HTR-8/SVneo (cell line): ENCODE measurements at places on chromosomes 3 and 15.

DNA sequence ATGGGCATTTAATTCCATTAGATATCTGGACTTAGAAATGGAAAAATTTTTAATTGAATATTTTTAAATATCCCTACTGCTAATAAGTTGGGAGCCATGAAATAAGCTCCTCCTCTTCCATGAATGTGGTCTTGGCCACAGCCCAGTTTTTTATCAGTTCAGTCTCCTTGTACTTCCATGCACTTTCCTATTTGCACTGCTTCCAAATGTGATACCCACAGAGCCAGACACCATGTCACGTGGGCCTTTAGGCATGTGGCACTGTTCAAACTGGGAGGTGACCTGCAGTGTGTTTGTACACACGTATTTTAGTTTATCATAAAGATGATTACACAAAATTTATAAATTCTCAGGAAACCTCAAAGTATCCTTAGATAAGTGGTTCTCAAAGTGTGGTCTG, 80.1 kb upstream of the DGKG start:
- DNase-seq, result no peak

DNA sequence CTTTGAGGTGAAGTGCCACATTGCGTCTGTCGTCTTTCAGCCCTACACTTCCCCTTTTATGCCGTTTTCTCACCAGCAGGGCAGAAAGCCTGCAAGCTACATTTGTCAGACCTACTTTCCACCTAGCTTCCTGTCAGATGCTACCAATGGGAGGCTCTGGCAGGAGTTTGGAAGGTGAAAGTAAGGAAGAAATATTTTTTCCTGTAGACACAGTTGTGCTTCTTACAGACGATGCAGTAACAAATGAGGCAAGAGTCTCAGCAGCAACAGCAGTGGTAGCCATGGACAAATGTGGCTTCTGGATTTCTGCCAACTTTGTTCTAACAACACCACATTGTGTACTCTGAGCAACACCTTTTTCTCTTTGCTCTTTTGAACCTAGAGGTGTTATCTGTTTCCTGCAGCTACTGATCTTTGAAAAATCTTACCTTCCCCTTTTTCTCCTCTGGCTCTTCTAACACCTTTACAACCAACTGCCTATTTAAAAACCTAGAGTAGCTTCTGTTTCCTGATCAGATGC, 70.6 kb upstream of the STT3B start:
- DNase-seq, result no peak

DNA sequence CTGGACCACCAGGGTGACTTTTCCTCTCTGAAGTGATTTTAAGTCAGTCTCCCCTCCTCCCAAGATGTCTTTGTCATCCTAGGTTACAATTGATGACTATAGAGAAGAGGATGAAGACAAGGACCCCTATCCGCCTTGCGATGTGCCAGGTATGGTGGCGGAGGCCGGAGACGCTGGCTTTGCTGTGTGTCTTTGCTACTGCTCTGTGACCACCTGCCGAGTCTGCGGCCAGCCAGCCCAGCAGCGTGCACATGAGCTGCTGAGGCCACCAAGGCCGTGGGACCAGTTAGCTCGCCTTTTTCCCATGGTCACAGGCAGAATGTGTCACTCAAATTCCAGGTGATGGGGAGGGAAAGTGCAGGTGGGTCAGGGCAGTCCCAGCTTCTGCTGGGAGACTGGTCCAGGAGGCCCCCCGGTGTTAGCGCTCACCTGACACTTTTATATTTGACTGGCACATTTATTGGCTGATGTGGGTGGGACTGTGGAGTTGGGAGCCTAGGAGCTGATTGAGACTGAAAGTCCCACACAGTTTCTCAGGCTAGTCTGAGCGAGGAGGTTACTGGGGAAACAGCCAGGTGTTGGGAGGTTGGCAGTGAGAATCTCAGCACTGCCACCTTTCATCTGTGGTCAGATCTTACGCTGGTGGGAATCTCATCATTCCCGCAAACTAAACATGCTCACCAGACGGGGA, 114.1 kb downstream of the CHDH start:
- DNase-seq, result no peak

- DNase-seq, result no peak
These were observed 11.6 kb upstream of the CLPX start for GRCh38 chr15:65196637-65197336.

GRCh38 chr3:195187609-195188425, 83.1 kb downstream of the XXYLT1 start:
- no peak for DNase-seq

DNA sequence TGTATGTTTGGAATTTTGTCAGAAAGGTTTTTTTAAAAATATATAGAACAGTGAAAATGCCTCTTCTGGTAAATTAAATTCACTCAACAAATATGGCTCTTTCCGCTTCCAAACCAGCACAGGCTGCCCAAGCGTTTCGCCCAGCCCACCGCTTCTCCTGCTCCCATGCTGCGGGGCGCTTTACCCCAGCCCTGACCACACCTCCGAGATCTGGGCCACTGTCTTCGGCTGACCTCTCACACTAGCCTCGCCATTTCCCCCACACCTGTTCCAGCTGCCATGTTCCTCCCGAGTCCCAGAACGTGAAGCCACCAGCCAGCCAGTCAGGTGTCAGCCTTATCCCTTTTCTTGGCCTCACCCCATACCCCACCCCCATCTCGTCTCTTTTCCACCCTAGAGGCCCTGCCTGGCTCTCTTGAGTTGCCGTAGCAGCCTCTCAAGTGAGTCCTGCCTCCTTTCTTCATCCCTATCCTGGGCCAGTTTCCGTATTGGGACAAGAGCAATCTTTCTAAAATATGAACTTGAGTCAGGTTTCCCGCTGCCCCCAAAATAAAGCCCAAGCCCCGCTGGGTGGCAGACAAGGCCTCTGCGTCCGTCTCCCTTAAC, 46.5 kb downstream of the SLC12A8 start:
- no peak for DNase-seq

GRCh38 chr3:181568248-181568647, 143.5 kb upstream of the SOX2 start:
- no peak for DNase-seq

- DNase-seq, result no peak
These were observed 328.1 kb upstream of the ATP10A start for GRCh38 chr15:26191193-26191592.

DNA sequence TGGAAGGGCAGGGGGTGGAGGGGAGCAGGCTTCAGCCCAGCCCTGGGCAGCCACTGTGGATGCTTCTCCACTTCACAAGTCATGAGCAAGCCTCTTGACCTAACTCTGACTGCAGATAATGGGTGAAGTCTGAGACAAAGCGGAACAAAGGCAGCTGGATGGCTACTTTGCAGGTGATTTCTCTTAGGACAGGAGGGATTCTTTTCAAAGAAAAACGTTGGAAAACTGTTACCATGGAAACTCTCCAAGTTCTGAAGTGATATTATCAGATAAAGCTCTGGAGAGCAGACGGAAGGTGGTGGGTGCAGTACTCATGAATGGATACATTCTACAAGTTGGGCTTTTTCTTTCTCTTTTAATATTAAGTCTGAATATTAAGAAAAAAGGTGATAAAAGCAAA, 254.2 kb upstream of the SLCO3A1 start:
- no peak for DNase-seq

DNA sequence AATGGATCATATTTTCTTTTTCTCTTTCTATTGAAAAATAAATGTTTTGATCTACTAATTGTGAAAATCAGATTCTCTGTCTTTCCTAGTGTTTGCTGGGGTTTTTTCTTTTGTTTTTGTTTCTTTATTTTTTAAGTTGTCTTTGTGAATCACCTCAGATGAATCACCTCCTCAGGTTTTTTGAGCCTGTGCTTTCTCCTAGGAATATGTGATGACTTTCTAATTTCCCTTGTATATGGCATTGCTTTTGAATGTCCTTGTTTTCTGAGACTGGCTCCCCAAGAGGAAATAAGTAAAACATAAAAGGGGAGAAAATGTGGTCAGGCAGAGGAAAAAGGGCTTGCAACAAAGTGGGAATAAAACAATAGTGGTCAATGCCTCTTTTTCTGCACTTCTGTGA, 750.0 kb downstream of the ZPLD1 start:
- DNase-seq, result no peak

GRCh38 chr15:59723687-59724346, 34.7 kb upstream of the BNIP2 start:
- no peak for DNase-seq

- no peak for DNase-seq
These were observed 196.0 kb downstream of the DIPK2A start for GRCh38 chr3:144167634-144168033.

- no peak for DNase-seq
These were observed 13.6 kb upstream of the ADAMTS17 start for GRCh38 chr15:100355342-100355741.

- DNase-seq, result no peak
These were observed 20.0 kb upstream of the CRABP1 start for GRCh38 chr15:78320183-78320582.

GRCh38 chr3:194572944-194573491, 60.2 kb downstream of the TMEM44 start:
- no peak for DNase-seq

DNA sequence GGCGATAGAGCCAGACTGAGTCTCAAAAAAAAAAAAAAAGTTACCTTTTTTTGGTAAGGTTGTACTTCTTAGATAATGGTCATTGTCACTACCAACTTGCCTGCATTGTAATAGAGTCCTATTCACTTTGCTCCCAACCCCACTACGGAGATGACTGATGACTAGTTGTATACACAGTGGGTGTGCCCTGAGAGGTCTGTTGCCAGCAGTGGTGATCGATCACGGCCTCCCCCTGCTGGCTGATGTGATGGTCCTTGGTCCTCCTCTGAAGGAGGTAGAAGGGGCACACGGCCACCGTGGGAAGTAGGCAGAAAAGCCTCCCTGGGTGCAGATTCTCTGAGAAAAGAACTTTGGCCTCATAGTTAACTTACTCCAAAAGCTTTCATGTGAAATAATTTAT, 10.7 kb downstream of the GCNT3 start:
- peak; percentile 70 for DNase-seq

- DNase-seq, result no peak
These were observed 36.5 kb upstream of the IGF1R start for GRCh38 chr15:98611808-98612207.

DNA sequence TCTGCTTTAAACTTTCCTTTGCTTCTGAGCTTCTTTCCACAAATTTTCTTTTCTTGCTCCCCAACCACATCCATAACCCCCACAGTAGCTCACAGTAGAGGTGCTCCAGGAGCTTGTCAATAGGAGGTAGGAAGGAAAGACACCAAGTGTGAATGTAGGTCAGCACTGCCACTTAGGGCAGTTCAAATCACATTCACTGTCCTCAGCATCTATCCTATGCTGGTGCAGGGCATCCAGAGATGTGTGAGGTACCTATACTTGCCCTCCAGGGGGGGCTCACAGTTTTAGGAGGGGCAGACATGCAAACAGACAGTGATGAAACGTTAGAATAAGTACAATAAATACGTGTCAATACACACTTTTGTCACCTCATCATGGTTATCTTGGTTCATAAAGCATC, 1.5 kb upstream of the SPSB4 start:
- DNase-seq, result peak; percentile 29

- DNase-seq, result no peak
These were observed 4.9 kb downstream of the ACAD11 start for GRCh38 chr3:132654721-132655120.

GRCh38 chr3:80564391-80564790, 796.6 kb upstream of the ROBO1 start:
- DNase-seq, result no peak

DNA sequence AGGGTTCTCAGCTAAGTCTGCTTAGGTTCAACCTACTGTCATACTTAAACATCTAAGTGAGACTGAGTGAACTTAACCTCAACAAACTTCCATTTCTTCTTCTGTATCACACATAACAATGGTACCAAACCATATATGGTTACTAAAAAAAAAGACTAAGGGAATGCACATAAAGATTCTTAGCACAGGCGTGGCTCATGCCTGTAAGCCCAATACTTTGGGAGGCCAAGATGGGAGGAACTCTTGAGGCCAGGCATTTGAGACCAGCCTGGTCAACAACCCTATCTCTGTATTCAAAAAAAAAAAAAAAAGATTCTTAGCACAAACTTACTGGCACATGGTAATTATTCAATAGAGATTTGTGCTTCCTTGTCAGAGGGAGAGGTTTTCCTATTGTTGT, 57.9 kb downstream of the ACAP2 start:
- DNase-seq, result no peak

GRCh38 chr3:191235331-191236314, 36.6 kb downstream of the OSTN start:
- DNase-seq, result no peak
